ENCODE measurements at places on chromosomes 1 and 21. TPM values are rescaled to one million over a fixed set of nuclear protein-coding genes. Genes with fewer than 3 reads are reported as not detected.

The MNDA gene
- polyA plus RNA-seq: 8.8 TPM

The MXRA8 gene
- not detected for polyA plus RNA-seq

The SLFNL1 gene
- 0.32 TPM for polyA plus RNA-seq

DNA sequence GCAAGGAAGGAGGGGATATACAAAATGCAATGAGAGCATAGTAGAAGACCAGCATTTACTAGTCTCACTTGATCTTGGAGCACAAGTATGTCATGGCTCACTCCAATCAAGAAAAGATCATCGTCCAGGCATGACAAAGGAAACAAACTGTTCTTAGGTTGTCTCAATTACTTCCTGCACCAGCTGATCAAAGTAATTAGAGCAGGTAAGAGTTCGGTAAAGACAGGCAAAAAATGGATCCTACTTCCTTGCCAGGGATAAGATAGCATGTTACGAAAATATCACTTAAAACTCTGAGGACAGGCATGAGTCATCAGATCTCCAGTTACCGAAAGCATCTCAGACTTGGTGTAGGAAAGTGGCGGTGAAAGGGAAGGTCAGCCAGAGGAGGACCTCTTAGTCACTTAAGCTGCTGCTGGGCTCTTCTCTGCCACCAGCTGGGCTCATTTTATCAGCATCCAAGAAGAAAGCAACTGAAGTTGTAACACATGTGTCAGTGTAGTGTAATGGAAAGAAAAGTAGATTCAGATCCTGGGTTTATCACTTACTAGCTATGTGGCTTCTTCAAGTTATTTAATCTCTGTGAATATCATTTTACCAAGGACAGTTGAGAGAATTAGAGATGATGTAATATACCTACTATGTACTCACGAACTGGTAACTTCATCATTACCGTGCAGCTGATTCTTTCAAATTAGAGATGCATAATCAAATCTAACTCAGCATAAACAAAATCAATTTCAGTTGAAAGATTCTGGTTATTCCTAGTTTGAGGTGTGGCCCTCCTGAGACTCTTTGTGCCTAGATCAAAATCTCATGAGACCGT, 46.8 kb downstream of the XCL1 start:
- H3K4me3 ChIP-seq: no peak overlapping the region
- peaks cover 4% of the 10 kb centered on the region for H3K27me3 ChIP-seq
- no peaks in the 10 kb centered on the region for H3K36me3 ChIP-seq

DNA sequence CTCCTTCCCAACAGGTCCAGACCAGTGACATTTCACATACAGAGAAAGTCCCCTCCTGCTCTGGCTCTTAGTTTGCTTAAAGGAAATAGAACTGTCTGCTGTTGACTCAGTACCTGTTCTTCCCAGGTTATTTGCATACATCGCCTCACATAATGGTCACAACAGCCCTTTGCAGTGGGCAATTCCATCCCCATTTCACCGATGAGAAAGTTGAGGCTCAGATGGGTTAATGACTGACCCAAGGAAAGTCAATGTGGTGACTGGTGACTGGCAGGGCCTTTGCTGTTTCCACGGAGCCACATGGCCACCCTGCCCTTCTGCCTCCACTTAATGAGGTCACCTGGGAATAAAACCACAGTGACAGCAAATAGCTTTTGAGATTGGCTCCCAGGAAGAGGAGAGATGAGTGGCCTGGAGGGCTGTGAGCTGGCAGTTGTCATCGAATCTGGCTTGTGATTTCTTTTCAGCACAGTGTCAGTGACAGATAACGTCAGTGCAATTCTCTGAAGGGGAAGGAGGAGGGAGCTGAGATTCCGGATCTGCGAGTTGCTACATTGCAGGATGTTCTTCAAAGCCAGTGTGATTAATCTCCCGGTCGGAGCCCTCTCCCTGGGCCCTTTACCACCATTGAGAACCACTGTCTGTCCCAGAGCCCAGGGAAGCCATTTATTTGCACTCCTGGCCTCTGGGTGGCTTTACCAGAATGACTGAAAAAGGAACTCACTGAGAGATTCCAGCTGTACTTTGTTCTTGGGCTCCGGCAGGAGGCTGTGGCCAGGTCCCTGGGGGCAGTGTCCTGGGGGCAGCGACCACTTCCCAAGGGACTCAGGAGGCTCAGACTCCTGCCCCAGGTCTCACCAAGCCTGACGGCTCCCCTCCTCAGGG, 117.2 kb downstream of the CNIH3 start:
- H3K27me3 ChIP-seq: peaks cover 2% of the 10 kb centered on the region
- no peak overlapping the region for H3K27ac ChIP-seq
- no peaks in the 10 kb centered on the region for H3K36me3 ChIP-seq
- DNase-seq: no peak
- peaks cover 6% of the 10 kb centered on the region for H3K4me1 ChIP-seq

- peaks cover 6% of the 10 kb centered on the region for H3K27me3 ChIP-seq
- no peak overlapping the region for H3K27ac ChIP-seq
- H3K4me3 ChIP-seq: no peak overlapping the region
- H3K4me1 ChIP-seq: peaks cover 36% of the 10 kb centered on the region
Observed at GRCh38 chr1:42921769-42922168, 36.9 kb downstream of the SLC2A1 start.

DNA sequence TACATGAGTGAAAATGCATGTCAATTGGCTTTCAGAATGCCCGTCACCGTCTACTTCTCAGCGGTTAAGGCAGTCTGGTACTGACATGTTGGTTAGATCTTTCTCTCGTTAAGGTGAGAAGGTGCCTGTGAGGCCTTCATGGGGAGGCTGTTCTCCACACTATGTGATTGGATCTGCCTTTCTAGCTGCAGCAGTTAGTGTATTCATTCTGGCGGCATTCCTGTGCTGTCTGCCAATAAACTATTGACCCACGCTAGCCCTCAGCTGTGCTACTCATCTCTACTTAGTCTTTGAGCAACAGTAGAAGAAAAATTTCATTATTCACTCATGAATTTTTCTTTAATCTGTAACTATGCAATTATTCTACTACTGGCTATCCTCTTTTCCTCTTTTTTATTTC, 32.0 kb downstream of the CCSAP start:
- H3K36me3 ChIP-seq: peaks cover 22% of the 10 kb centered on the region
- no peaks in the 10 kb centered on the region for H3K4me1 ChIP-seq
- no peak for DNase-seq
- H3K4me3 ChIP-seq: no peak overlapping the region

GRCh38 chr1:161021970-161022353, 1.0 kb upstream of the F11R start:
- peaks cover 25% of the 10 kb centered on the region for H3K4me1 ChIP-seq
- H3K4me3 ChIP-seq: peak overlapping the region; percentile 95
- no peak for DNase-seq
- peak overlapping the region; percentile 89 for H3K27ac ChIP-seq
- peaks cover 16% of the 10 kb centered on the region for H3K27me3 ChIP-seq
- H3K36me3 ChIP-seq: no peaks in the 10 kb centered on the region

Measured in immature natural killer cell (primary cell).